ENCODE measurements at places on chromosomes 6 and 20.

DNA sequence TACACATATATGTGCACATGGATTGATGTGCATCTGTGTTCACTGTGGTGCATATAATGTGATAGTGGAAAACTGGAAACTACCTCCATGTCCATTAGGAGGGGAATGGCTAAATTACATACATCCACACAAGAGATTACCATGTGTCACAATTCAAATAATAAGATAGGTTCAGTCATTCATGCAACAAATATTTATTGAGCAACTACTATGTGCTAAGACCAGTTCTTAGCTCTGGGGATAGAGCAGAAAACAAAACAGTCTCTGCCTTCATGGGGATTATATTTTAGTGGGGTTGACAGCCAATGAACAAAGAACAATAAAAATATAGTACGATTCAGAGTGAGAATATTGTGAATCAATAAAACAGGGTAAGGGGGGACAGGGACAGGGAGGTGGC lies 61.7 kb upstream of the PTGIS start:
- no peak for DNase-seq

GRCh38 chr6:13135152-13135551 lies 193.2 kb downstream of the TBC1D7 start:
- DNase-seq = no peak

DNA sequence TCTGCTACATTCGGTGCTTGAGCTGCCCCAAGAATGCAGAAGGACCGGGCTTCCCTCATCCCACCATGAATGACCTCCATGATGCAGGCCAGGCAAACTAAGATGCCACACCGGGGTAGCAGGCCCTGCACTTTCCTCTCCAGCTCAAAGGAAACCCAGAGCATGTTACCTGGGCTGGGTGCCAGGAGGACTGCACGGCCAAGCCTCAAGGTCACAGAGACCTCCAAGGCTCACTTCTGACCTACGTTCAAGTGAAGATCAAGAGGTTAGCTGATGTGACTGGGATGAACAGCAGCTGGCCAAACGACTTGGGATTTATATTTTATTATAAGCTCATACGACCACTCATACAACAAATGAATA lies 501.8 kb downstream of the CD83 start:
- DNase-seq = no peak

- DNase-seq = peak; percentile 62
These were observed 2.0 kb upstream of the MICA start for GRCh38 chr6:31401403-31401802.

DNA sequence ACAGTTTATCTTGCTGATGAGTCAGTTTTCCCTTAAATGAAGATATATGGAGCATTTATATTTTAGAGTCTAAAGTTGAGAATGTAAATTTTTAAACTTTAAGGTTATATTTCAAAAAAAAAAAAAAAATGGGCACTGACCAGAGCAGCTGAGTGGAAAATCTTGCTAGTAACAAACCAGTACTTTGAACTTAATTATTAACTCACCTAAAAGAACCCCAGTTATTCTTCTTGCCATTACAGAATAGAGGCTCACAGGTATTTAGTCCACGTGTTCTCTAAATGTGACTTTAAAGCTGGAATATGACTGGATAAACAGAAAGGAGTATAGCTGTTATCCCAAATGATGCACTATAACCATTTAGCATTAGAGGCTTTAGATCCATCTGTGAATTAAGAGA lies 178.4 kb downstream of the COL9A1 start:
- no peak for DNase-seq

GRCh38 chr6:78345882-78346281 lies 521.5 kb upstream of the IRAK1BP1 start:
- no peak for DNase-seq

DNA sequence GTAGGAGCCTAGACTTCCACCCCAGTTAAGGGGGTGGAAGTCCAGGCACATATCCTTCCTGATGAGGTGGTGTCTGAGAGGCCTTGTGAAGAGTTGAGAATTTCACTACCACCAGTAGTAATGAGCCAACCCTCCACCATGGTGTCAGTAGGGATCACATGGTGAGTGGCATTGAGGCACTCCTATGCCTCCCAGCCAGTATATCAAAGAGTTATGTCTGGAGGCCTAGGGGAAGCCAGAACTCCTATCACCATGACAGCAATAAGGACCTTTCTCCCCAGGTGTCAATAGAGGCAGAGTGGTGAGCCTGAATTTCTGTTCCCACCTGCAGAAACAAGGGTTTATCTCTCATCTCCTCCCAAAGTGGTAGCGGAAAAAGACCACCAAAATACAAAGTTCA lies 106.6 kb upstream of the ADTRP start:
- DNase-seq = no peak

GRCh38 chr6:101224751-101225150 lies 168.8 kb upstream of the GRIK2 start:
- DNase-seq = no peak

- no peak for DNase-seq
These were observed 55.0 kb downstream of the SOX4 start for GRCh38 chr6:21648475-21649050.

DNA sequence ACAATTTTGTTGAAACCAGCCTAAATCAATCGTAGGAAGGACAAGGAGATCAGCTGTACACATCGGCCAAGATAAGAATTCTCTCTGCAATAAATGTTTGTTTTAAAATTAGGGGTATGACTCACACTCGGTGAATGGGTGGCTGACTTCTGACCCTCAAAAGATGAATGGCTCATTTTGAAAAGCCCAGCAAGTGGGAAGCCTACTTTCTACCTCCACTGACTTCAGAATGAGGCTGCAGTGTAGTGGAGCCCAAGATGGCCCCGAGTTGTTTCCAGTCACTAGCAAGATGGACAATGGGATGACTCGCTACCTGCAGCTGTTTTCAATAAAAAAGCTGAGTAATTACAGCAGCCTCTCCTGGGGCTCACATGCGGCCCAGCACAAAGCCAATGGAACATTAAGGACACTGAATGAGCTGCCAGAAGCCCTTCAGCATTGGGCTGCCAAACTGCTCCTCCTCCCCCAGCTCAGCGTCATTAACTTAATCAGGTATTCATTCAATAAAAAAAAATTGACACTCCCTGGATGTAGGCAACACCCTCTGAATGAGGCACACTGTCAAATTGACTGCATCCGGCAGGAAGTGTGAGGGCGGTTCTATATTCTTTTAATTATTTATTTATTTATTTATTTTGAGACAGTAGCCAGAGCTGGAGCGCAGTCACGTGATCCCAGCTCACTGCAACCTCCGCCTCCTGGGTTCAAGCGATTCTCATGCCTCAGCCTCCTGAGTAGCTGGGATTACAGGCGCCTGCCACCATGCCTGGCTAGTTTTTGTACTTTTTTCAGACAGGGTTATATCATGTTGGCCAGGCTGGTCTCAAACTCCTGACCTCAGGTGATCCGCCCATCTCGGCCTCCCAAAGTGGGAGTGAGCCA lies 107.3 kb downstream of the GMPR start:
- DNase-seq = no peak

GRCh38 chr6:54516321-54516720 lies 208.1 kb downstream of the TINAG start:
- DNase-seq = no peak

DNA sequence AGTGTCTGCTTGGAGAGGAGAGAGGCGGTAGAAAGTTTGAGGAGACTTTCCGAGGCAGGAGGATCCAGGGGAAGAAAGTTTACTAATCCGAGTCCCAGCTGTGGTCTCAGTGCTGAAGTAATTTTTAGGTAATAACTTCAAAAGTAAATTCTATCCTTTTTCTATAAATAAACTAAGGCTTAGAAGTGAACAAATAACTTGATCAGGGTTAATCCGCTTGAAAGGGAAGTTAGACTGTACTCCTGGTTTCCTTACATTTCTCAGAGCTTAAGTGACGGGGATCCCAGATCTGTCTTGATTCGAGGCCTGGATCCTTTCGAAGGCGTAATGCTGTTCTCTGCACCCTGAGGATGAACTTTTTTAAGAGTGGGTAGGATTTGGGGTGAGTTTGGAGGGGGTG lies 2.6 kb downstream of the STK35 start:
- no peak for DNase-seq

DNA sequence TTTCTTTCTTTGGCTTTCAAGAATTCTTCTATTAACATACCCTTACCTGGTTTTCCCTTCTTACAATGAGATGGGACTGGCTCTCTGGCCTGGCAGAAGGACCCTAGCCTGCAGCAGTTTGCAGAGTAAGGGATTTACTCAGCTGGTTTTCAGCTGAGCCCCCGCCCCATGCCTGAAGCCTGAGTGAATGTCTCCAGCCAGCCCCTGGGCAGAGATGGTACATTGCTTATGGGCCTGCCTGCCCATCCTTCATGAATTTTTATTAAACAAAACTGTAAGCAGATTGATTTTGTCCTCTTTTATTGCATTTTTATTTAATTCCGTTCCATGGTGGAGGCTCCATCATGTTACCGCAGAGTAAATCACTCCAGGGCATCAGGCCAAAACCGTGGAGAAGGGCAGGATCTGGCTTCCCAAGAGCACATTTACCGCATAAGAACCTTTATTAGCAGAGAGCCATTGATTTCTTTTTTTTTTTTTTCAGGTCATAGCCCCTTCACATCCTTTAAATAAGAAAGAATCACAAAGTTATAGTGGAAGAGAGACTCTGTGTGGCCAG lies 316.2 kb downstream of the DHX35 start:
- no peak for DNase-seq

Data from hematopoietic multipotent progenitor cell treated with erythropoietin and hydrocortisone succinate and interleukin-3 and kit ligand, for 8 days (in vitro differentiated cells).